ENCODE measurements at places on chromosomes 6 and 20. TPM values are rescaled to one million over a fixed set of nuclear protein-coding genes. Genes with fewer than 3 reads are reported as not detected.

TUBB2B gene
- total RNA-seq, result 0.28 TPM

ADGB gene
- not detected for total RNA-seq

- no peak overlapping the region for H3K4me3 ChIP-seq
- no peak for DNase-seq
- H3K4me1 ChIP-seq, result peaks cover 12% of the 10 kb centered on the region
Observed at GRCh38 chr6:106158816-106159215, 72.7 kb downstream of the PRDM1 start.

DNA sequence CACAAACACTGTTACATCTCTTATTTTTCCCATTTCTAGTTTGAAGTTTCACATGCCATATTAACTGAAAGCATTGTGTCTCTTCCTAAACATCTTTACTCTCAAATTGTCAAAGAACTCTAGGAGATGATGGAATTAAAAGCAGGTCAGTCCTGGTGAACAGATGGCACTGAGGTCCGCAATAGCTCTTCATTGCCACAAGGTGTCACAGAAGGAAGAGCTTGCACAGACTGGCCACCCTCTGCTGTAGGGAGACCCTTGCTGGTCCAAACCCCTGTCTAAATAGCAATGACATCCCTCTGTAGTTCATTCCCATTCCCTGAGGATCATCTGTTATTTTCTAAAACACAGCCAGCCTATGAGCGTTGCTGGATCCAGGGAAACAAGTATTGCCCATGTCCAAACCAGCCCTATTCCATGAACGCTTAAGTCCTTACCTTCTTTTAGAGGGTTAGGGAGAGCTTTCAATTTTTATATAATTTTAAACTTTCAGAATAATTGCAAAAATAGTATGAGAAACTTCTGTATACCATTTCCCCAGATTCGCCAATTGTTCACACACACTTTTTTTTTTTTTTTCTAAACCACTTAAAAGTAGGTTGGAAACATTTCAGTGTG lies 10.1 kb upstream of the HDAC2 start:
- no peaks in the 10 kb centered on the region for H3K36me3 ChIP-seq
- peaks cover 4% of the 10 kb centered on the region for H3K27me3 ChIP-seq
- H3K4me1 ChIP-seq, result no peaks in the 10 kb centered on the region
- H3K4me3 ChIP-seq, result no peak overlapping the region

GRCh38 chr6:145257704-145258103 lies 477.6 kb downstream of the EPM2A start:
- no peaks in the 10 kb centered on the region for H3K36me3 ChIP-seq
- H3K27ac ChIP-seq, result no peak overlapping the region
- no peaks in the 10 kb centered on the region for H3K27me3 ChIP-seq
- H3K4me1 ChIP-seq, result no peaks in the 10 kb centered on the region
- DNase-seq, result no peak

GRCh38 chr6:44036699-44037101 lies 90.6 kb downstream of the MRPL14 start:
- no peak overlapping the region for H3K27ac ChIP-seq
- H3K4me3 ChIP-seq, result no peak overlapping the region
- H3K36me3 ChIP-seq, result no peaks in the 10 kb centered on the region
- no peaks in the 10 kb centered on the region for H3K27me3 ChIP-seq
- H3K4me1 ChIP-seq, result peaks cover 2% of the 10 kb centered on the region

DNA sequence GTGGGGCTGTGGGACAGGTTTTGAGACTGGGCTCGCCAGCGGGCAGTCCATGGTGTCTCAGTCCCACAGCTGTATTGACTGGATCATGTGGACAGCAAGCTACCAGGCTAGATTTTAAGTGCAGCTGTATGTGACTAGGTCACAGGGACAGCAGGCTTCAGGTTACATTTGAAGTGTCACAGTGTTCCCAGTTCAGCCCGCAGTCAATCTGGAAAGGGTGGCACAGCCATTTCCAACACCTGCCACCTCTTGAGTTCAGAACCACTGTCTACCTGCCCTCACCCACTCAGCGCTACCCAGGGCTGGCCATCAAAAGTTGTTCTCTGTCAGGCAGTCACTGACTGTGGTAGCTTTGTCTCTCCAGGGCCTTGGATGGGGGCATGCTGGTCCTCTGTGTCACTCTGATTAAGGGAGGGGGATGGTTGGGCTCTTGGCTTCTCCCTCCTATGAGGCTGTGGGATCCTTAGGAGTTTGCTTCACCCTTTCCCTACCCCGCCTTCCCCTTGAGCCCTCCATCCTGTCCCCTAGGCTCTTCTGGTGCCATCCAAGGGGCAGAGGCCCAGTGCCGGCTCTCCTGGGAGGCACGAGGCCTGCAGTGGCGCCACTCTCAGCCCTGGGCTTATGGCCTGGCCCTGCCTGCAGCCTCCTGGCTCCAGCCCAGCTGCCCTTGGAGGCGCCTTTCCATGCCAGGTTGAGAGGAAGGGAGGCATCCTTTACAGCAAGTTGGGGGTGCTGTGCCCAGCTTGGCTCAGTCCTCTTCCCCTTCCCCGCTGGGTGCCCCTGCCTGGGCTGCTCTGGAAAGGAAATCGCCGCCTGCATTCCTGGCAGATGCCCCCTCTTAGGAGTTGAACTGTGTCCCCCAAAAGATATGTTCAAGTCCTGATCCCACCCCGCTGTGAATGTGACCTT lies 44.9 kb downstream of the PNLDC1 start:
- H3K36me3 ChIP-seq, result no peaks in the 10 kb centered on the region
- DNase-seq, result no peak
- H3K27me3 ChIP-seq, result no peaks in the 10 kb centered on the region
- H3K27ac ChIP-seq, result no peak overlapping the region
- no peak overlapping the region for H3K4me3 ChIP-seq

Measured in activated naive CD8-positive, alpha-beta T cell treated with anti-CD3 and anti-CD28 coated beads for 36 hours (primary cell).